ENCODE measurements at places on chromosomes 5 and 9. TPM values are rescaled to one million over a fixed set of nuclear protein-coding genes. Genes with fewer than 3 reads are reported as not detected.

The SOHLH1 gene
- total RNA-seq, result 0.09 TPM

The TRIP13 gene
- 61.0 TPM for total RNA-seq

The CTSL gene
- total RNA-seq, result 1,037 TPM

The C9 gene
- total RNA-seq, result not detected

The SPATA9 gene
- total RNA-seq, result 0.09 TPM

The GZMA gene
- total RNA-seq, result not detected

The CCDC171 gene
- 0.41 TPM for total RNA-seq

The ISCA1 gene
- 48.2 TPM for total RNA-seq

The PCDHGA4 gene
- 0.10 TPM for total RNA-seq

The MCCC2 gene
- 42.9 TPM for total RNA-seq

The ACTL7B gene
- not detected for total RNA-seq
